Activated CD4-positive, alpha-beta T cell treated with anti-CD3 and anti-CD28 coated beads, Interleukin-2, amount 50 U/mL, for 1 hour (primary cell): ENCODE measurements at places on chromosomes 16 and 17.

DNA sequence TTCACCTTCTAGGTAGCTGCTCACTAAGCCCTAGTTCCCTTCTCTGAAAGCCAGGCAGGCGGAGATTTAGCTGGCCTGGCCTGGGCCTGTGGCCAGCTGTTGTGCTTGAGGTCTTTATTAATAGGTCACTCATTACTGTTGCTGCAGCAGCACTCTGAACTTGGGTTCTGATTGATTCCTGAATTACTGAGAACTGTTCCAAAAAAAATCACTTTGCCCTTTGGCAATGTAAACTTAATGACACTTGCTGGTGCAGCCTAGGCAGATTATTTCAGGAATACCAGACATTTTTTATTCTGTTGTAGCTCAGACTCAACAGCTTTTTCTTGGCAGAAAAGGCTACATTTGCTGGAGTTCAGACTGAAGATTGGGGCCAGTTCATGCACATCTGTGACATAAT, 2.7 kb downstream of the TOM1L1 start:
- DNase-seq: no peak

DNA sequence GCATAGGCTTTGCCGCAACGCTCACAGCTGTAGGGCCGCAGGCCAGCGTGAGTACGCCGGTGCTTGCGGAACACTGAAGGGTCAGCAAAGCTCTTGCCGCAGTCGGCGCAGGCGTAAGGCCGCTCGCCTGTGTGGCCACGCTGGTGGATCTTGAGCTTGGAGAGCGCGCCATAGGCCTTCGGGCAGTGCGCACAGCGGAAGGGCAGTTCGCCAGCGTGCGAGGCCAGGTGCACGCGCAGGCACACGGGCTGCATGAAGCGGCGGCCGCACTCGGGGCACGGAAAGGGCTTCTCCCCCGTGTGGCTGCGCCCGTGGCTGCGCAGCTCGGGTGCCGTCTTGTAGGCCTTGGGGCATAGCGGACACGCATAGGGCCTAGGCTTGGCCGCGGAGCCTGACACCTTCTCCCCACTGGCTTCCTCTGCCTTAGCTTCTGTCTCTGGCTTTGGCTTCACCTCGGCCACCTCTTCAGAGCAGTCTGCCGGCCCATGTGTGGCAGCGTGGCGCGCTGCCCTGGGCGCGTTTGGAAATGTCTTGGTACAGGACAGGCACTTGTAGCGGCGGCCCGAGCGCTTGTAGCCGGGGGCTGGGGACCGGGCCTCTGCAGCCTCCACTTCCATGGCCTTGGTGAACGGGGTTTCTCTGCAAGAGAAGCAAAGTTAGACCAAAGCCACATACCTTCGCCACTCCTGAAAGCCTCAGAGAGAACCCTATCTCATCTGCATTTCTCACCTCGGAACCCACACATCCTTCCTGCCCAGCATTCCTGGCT, 10.0 kb downstream of the ZNF668 start:
- no peak for DNase-seq

- DNase-seq: no peak
Measured at GRCh38 chr17:79226037-79226436, 151.4 kb downstream of the ENGASE start.

- DNase-seq: no peak
Measured at GRCh38 chr16:70736465-70737376, 50.9 kb upstream of the MTSS2 start.

DNA sequence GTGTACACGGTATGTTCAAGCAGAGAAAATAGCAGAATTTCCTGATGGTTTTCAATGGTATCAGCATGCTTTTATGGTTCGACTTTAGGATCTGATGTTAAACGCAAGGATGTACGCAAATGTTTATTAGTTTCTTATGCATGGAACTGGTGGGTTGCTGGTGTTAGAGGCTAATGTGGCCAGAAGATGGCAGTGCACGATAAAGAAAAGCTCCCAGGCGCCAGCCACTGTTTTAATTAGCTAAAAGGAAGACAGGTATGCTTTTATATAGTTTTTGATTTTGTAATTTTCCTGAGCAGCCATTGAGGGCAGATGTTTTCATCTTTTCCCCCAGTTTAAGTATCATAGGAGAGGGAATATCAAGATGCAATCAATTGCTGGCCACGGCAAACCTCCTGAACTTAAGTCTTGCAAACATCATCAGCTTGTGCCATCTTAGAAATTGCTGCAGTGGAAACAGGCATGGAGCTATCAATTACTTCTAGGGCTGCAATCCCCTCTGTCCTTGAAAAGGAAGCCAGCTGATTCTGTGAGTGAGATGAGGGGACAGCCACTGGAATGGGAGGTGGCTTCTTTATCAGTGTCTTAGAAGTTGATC, 648.5 kb upstream of the RBFOX1 start:
- DNase-seq: no peak

DNA sequence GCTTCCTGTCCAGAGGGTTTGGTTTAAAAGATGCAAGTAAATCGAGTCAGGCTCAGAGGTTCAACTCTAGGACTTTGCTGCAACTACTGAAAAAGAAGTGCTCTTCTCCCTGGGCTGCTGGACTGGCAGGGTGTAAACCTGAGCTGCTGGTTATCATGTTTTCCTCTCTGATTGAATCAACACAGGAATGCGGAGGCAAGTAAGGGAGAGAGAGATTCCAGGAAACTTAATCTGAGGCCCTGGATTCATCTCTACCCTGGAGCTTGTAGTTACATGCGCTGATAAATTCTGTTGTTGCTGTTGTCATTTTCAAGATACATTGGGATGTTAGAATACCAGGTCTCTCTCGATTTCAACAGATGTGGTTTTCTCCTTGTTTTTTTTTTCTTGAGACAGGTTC, 8.2 kb upstream of the HS3ST3A1 start:
- DNase-seq: no peak

GRCh38 chr17:50322271-50322670, 23.7 kb upstream of the XYLT2 start:
- no peak for DNase-seq
